Renal pelvis (tissue), 12 donors: ENCODE measurements at places on chromosomes 4 and X.

- DNase-seq = no peak
Measured at GRCh38 chr4:107120661-107121060, 84.5 kb upstream of the DKK2 start.

DNA sequence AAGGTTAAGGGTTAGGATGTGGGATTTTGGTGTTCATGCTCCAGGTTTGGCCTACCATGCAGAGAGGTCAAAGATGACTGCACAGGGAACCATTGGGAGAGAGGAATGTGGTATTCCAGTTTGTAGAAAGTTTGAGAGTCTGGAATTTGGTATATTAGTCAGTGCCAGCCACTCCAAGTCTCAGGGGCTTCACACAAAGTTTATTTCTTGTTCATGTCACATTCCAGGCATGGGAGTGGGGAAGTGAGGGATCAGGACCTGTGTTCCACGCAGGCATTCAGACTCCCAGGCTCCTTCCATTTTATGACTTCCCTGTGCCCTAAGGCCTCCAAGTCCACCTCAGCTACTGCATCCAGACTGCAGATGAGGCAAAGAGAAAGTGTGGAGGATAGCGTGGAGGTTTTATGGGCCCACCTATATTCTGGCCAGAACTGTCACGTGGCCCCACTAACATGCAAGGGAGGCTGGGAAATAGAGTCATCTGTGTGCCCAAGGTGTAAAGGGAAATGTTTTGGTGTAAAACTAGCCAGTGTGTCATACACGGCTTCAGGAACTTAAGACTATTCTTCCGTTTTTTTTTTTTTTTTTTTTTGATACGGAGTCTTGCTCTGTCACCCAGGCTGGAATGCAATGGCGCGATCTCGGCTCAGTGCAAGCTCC is 140.6 kb upstream of the SCML1 start:
- no peak for DNase-seq

DNA sequence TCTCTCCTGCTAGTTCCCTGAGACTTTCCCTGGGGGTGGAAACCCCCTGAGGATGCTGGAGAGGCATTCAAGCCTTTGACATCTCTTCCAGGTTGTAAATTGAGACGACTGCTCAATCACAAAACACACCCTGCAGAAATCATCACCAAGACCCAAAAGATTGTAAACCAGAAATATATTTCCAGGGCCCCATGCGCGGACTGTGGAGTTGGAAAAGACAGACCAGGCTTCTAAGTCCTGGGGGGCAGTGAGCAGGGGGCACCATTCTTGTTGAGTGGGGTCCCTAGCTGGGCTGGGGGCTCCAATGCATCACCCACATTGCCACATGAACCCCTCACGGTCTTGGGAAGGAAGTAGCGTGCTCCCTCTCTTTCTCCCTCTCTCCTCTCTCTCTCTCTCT is 87.9 kb upstream of the C4orf50 start:
- no peak for DNase-seq

GRCh38 chrX:35015621-35016020 is 73.0 kb downstream of the FAM47B start:
- DNase-seq = no peak

GRCh38 chrX:32480019-32480418 is 731.3 kb downstream of the DMD start:
- DNase-seq = no peak

- no peak for DNase-seq
Measured at GRCh38 chr4:26001413-26001812, 87.4 kb downstream of the SMIM20 start.

DNA sequence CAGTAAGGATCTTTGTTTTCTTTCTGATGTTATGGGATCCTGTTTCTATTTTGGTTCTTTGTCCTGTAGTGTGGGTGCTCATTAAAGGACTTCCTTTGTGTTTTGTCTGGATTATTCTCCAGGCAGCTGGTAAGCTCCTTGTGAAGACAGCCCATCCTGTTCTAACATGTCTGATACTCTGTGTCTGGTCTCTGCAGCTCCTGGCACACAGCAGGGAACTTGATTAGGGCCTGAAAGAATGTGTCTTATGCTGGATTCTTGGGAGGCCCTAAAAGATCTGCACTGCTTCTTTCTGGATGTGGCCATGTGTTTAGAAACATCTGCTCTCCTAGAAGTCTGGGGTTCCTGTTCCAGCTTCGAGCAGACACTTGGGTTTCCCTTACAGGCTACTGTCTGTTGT is 38.1 kb upstream of the ATXN3L start:
- DNase-seq = no peak

DNA sequence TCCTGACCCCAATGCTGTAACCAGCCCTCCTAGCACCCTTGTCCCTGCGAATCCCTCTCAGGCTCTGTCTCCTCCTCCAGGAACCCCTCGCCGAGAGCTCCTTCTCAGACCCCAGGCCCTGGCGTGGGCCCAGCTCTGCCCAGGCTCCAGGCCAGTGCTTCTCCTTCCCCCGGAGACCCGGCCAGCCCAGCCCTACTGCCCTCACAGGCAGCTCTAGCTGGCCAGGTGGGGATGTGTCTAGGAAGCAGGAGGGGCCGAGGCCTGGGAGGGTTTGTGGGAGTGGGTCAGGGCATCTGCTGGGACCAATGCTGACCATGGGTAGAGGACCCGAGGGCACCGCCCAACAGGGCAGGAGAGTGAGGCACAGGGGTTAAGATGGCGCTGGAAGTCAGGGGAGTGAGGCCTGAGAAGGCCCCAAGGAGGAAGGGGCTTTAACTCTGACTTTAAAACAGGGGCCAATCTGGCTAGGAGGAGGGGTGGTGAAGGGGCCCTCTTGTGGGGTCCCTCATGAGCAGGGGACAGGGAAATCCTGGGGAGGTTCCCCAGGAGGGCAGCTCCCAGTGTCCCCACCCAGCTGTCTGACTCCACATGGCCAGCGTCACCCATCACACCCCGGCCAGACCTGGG is 64.7 kb upstream of the NKX1-1 start:
- no peak for DNase-seq

GRCh38 chrX:154436983-154437752 is at the start of gene GDI1:
Gene GDI1 (plus strand): TSS chrX:154437154. CDS start chrX:154437255, 101 bp downstream.
- DNase-seq = no peak

DNA sequence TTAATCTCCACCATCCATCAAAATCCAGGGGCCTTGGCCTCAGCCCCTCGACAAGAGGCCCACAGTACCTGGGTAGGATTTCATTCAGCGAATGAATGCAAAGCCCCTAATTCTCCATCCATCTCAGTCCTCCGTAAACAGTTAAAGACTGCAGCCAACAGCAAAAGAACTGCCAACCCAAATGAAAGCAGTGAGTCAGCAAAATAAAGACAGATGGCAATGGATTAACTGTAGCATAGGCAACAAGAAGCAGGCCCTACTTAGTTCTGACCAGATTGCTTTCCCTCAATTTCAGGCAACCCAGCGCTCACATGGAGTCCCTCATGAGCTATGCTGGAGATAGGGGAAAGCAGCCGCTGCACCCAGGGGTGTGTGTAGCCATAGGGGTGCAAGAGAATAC is 21.4 kb downstream of the PLAC1 start:
- DNase-seq = no peak

GRCh38 chrX:115337491-115338144 is 48.1 kb downstream of the LUZP4 start:
- DNase-seq = no peak

DNA sequence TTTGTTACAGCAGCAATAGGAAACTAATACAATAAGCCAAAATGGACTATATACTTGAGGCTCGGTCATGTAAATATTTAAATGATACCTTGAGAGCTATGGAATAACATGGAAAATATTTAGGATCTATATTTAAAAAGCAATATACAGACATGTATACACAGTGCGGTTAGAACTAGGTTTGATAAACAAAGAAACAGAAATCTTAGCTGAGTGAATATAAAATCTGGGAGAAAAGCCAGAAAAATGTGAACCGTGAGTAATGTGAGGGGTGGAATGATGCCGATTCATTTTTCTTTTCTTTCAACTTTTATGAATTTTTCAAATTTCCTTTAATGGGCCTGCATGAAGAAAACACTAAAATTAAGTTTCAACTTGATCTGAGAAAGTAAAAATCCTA is 104.1 kb downstream of the ATXN3L start:
- DNase-seq = no peak
